ENCODE measurements at places on chromosomes 2 and 18.

DNA sequence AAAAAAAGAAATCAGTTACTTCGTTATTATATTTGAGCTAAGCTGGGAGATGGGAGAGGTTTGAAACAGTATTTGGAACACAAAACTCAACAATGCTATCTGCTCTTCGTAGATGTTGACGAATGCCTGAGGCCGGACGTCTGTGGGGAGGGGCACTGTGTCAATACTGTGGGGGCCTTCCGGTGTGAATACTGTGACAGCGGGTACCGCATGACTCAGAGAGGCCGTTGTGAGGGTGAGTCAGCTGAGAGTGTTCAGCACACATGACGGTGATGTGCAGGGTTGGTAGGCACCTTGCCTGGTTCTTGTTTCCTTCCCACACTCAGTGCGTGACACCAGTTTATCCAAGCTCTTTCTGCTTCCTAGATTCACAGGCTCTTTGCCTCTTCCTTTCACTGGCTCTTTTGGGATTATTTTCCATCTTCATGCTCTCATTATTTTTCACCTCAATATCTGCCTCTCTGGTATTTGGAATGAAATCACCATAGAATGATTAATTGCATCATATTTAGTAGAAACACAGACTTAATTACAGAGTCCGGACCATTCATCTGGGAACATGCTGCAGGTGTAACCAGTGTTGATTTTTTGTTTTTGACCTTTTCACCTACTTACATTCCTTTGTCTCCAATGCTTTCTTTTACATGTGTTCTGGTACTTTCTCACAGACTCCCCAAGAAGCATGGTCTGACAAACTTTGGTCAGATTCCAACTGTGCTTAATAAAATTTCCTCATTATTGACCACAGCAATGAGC, 200.6 kb upstream of the RASGRP3 start:
- DNase-seq, result no peak

DNA sequence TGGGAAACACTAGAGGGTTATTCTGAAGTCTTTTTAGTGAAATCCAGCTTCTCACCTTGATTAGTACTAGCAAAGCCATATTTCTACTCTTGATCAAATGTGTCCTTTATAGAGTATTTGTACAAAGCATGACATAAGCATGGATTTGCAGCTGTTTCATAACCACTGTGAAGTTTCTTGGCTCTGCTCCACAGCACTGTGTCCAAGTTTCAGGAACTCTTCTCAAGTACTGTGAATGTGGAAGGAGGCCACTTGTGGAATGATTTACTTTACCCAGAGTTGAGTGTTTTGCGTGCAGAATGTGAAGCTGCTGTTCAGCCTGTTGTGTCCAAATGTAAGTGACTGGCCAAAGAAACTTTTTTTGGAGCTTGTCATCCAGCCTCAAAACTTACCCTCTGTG, 16.2 kb upstream of the MAPRE2 start:
- peak; percentile 51 for DNase-seq

DNA sequence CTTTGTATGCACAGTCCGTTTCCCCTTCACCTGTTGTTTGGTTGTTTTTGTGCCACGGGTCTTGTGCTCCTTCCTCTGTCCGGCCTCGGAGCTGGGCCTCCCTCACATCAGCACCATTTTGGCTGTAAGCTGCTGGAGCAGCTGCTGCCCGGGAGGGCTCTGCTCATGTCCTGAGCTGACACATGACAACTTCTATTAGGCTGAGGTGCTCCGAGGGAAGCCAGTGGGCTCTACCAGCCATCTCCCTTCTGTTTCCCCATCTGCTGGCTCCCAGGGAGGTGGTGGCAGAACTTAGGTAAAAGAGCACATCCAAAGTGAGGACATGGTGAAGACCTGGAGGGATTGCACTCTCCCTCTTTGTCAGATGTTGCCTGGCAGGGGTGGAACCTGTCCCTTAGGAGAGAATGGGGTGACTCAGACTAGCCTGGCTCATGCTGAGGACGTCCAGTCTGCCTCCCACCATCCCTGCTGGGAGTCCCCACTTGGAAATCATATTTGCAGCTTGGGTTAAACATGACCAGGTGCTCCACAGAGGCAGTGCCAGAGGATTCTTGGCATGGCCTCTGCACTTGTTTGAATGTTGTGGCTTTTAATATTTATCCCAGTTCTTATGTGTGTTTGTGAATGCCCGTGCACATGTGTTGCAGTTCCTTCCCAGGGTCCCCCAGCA, 49.8 kb upstream of the TNP1 start:
- no peak for DNase-seq

DNA sequence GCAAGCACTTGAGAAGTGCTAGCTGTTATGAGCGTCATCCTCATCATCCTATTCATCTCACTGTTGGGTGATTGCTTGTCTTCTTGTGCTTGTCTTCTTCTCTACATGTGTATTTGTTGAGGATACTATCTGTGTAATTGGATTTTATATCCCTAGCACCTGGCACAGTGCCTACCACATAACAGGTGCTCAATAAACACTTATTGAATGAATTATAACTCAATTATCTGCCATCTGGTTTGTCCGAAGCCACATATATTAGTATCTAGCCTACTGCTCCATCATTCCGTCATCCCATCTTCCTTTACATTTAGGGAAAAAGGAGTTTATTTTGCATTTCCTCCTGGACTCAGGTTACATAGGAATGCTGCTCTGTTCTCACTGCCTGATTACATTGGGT, 330.4 kb upstream of the ETAA1 start:
- DNase-seq, result no peak

GRCh38 chr2:185132501-185133041, 534.2 kb downstream of the ZNF804A start:
- no peak for DNase-seq

DNA sequence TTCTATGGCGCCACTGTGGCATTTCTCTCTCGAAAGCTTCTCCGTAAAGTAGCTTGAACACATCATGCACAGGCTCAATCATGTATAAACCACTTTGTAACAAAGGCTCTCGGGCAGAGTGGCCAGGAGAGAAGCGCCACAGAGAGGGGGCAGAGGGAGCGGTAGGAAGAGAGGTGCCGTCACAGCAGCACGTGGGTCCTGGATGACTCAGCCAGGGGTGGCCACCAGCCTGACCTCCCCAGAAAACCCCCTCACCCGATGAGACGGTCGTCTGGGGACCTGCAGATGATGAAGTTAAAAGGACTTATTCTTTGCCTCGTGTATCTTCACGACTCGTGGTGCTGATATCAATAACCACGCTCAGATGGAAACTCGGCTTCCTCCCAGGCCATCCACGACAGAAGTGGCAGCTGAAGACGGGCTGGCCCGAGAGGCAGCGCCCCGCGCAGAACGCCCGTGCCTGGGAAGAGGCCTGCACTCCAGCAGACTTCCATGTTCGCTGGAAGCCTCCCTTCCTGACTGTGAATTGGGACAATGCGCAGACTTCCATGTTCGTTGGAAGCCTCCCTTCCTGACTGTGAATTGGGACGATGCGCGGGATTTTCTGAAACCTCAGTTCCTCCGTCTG, 46.4 kb upstream of the MTCL1 start:
- no peak for DNase-seq

DNA sequence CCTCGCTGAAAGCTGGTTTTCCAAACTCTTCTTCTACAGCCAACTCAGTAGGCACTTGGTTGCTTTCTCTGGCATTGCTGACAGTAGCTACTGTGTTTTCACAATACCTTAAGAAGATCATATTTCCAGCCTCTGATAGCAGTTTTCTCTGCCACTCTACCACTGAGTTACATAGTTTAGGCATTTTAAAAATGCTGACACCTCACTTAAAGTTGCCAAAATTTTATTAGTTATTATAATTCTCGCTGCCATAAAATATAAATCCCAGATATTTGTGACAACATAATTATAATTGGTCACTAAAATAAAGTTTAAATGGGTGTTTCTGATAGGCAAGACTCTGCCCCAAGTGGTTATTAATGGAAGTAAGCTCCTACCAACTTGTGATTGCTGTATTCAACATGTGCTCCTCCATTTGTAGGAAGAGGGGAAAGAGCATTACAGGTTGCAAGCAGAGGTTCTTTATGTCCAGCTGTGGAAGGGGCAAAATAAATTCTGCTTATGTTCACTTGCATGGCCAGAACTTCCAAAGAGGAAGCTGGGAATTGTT, 1202.8 kb downstream of the CNTNAP5 start:
- no peak for DNase-seq

GRCh38 chr2:42267530-42267929, 93.5 kb downstream of the COX7A2L start:
- no peak for DNase-seq

- no peak for DNase-seq
These were observed 132.9 kb downstream of the FMNL2 start for GRCh38 chr2:152467677-152468410.

DNA sequence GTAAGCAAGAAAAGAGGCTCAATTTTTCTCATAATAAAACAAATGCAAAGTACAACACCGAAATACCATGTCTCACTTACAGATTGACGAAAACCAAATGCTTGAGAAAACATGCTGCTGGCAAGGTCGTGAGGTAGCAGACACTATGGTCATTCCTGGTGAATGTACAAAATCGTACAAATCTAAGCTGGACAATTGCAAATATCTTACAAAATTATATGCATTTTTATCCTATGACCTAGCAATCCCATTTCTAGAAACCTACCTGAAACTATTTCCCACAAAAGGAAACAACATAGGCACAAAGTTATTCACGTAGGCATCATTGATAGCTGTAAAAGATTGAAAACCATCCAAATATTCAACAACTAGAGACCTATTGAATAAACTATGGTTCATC, 54.0 kb downstream of the SCG2 start:
- no peak for DNase-seq

- no peak for DNase-seq
These were observed 190.4 kb downstream of the KIAA1328 start for GRCh38 chr18:37019157-37019827.

DNA sequence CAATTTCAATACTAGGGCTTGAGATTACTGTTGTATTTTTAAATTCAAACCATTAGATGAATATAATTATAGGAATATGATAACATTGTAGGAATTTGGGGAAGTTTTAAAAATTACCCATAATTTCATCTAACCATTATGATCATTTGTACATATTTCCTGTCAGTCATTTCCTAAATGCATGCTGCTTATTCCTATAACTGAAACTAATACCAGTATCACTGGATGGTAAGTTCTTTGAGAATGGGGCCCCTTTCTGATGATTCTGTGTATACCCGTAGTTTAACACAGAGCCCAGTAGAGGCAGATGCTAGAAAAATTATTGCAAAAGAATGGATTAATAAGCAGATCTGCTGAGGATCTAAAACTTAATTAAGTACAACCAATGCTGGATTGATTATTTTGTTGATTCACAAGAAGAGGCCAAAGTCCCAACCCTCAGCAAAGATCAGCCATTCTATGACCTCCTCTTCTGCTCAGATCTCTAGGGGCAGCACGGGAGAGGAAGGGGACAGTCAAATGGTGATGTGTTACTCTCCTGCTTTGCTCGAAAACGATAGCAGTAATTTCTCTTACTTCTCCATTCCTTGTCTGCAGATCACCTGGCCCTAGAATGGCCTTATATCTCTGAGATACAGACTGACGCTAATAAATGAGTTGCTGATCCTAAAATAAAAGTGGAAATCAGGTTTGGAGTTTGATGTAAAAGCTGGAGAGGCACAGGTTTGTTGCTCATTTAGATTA, 69.5 kb upstream of the PELI1 start:
- DNase-seq, result no peak

GRCh38 chr18:59792353-59792752, 95.1 kb upstream of the CCBE1 start:
- no peak for DNase-seq

DNA sequence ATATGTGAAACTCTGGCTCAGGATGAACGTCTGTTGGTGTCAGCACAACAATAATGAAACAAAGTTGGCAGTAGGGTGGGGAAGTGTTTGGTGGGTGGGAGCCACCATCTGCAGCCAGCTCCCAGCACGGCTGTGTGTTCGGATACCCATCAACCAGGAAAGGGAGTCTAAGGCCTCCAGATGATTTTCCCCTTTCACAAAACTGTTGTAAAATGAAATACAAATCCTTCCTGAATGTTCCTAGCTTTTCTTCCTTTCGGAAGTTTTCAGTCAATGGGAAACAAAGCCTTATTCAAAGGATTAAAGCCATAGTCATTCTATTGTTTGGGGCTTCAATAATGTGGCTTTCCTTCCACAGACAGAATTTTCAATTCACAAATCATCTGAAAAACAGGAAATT, 14.5 kb upstream of the DARS1 start:
- DNase-seq, result no peak

GRCh38 chr2:23900541-23901322, 26.2 kb downstream of the ATAD2B start:
- DNase-seq, result no peak

- DNase-seq, result no peak
These were observed 68.7 kb upstream of the TTC27 start for GRCh38 chr2:32559136-32559535.

DNA sequence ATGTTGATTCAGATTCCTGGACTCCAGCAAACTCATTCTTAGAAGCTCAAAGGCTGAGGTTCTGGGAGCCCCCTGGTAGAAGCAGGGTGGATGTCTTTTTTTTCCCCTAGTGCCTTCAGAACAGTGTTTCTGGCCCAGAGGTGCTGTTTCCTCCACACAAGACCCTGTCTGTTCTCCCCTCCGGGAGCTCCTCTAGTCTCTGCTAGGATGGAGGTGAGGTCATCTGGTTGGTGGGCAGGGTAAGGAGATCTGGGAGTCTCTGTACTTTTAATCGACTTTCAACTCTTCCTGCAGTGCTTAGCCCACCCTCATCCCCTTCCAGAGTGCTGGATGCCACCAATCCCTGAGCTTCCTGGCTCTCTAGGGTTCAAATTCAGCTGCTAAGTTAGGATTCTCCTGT, 192.0 kb downstream of the SH3BP4 start:
- DNase-seq, result no peak

DNA sequence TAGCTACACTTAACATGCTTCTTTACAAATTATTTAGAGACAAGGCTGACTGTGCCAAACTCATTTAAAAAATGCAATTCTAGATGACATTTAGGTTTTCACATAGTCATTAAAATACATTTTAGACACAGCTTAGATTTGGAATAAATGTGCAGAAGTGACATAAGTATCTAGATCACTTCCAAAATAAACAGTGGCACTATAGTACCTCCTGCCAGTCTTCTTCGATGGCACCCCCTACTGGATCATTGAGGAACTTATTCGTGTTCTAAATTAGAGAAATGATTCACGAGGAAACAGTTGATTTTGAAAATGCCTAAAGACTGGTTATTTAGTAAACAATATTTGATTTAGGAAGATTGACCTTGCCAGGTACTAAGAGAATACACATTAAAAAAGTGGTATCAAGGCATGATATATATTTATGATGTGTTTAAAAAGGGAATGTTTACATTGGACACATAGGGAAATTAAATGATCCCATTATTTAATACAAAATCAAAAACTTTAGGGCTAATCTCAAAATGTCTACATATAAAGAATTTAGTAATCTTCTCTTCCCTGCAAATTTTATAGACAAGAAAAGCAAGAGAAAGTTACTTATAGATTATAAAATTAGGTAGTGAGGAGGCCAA, 323.9 kb downstream of the XIRP2 start:
- peak; percentile 31 for DNase-seq
